ENCODE measurements at places on chromosomes 2 and 18. TPM values are rescaled to one million over a fixed set of nuclear protein-coding genes. Genes with fewer than 3 reads are reported as not detected.

Gene OTOS
- not detected for total RNA-seq

Gene MBP
- 15.9 TPM for total RNA-seq

Gene FAHD2A
- 31.3 TPM for total RNA-seq

Gene RAPGEF4
- total RNA-seq, result 0.19 TPM

Gene TEX44
- total RNA-seq, result not detected

Gene FTCDNL1
- 3.0 TPM for total RNA-seq

Gene TRIM43
- 0.09 TPM for total RNA-seq

Gene ANKRD30BL
- not detected for total RNA-seq

Gene UGT1A8
- 0.10 TPM for total RNA-seq

Gene STARD6
- not detected for total RNA-seq

Gene TRABD2A
- total RNA-seq, result 14.0 TPM

Gene GPR35
- 1.0 TPM for total RNA-seq

Gene FOXI3
- 0.06 TPM for total RNA-seq

Gene SFTPB
- total RNA-seq, result 0.12 TPM

Gene ZBTB7C
- 0.27 TPM for total RNA-seq

Gene STON1
- 0.39 TPM for total RNA-seq

Gene CRYGC
- total RNA-seq, result not detected

Gene SAP130
- 10.8 TPM for total RNA-seq

Gene TMEM163
- total RNA-seq, result 0.10 TPM

Gene CIB4
- not detected for total RNA-seq

Gene SLC4A1AP
- total RNA-seq, result 29.3 TPM

Gene AQP12A
- not detected for total RNA-seq

Gene FSIP2
- total RNA-seq, result 0.01 TPM

Gene IL1RL1
- total RNA-seq, result 1.2 TPM

Gene LIPG
- total RNA-seq, result 0.24 TPM

Gene FABP1
- total RNA-seq, result not detected

Gene CCL20
- total RNA-seq, result 6.9 TPM

Gene TRIP12
- 70.1 TPM for total RNA-seq

Gene LHCGR
- not detected for total RNA-seq

Gene EPB41L3
- total RNA-seq, result 0.02 TPM

Gene GFPT1
- total RNA-seq, result 23.5 TPM

Gene CTLA4
- not detected for total RNA-seq

Gene G6PC2
- total RNA-seq, result not detected

Gene FAM228A
- total RNA-seq, result not detected

Gene TUBB8B
- not detected for total RNA-seq

Gene TMEM247
- total RNA-seq, result not detected

Gene GPAT2
- 0.02 TPM for total RNA-seq

Gene GPR55
- not detected for total RNA-seq

Gene ZNF513
- 13.8 TPM for total RNA-seq

Gene KCNE4
- total RNA-seq, result 0.46 TPM

Gene DNMT3A
- total RNA-seq, result 7.9 TPM

Gene PLCL1
- not detected for total RNA-seq

Gene LYG2
- not detected for total RNA-seq

Gene RFX8
- total RNA-seq, result not detected

Gene KRTCAP3
- total RNA-seq, result 0.72 TPM

Gene IL36B
- total RNA-seq, result not detected

Gene NTSR2
- total RNA-seq, result 0.08 TPM

Gene KRCC1
- 13.4 TPM for total RNA-seq

Gene C2orf74
- 17.2 TPM for total RNA-seq

Gene REV1
- 9.8 TPM for total RNA-seq

Data from A549 treated with AZD2906 at 1 μM for 4 hours (cell line).